Gastroesophageal sphincter (tissue), 4 donors: ENCODE measurements at places on chromosomes 3 and 15.

- no peak for ATAC-seq
Observed at GRCh38 chr15:27690290-27690689, 408.8 kb downstream of the OCA2 start.

DNA sequence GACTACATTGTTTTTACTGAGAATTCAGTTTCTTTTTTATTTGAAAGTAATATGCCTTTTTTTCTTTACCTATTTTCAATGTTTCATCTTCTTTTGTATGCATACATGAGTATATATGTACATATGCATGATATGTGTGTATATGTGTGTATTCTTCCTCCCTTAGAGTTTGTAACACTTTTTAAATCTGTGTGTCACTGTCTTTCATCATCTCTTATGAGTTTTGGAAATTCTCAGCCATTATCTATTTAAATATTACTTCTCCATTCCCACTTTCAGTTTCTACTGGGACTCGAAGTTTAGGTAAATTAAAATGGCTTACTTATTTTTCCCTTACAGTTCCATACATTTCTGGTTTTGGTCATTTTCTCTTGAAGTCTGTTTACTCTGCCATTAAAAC is 754.1 kb downstream of the GRM7 start:
- ATAC-seq: no peak

GRCh38 chr3:33394403-33395054 is 45.7 kb downstream of the UBP1 start:
- ATAC-seq: no peak

GRCh38 chr3:43534675-43535074 is 87.1 kb downstream of the ANO10 start:
- no peak for ATAC-seq

DNA sequence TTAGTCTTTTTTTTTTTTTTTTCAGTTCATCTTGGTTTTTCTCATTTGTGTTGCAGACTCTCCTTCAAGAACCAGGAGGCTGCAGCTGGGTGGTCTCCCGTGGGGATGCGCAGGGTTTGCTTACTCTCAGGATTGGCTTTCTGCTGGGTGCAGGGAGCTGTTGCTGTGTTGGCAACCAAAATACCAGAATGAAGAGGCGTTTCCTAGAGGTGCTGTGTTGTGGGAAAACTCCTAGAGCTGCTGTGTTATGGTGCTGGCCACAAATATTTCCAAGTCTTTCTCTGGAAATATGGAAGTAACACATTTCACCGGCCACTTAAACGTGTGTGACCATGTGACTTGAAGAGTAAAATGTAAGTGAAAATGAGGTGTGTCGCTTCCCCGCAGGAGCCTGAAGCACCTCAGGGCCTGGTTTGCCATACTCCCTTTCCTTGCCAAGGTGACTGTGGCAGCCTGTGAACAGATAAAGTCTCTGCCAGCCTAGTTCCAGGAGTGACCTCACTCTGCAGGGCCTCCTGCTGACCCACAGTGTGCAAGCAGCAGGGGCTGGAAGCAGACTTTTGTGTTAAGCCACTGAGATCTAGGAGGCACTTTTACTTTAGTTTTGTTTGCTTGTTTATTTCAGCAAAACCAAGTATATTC is 258.9 kb downstream of the ADAMTS17 start:
- no peak for ATAC-seq
